ENCODE measurements at places on chromosomes 3 and 15.
A peak's percentile ranks its signal among the peaks of the same experiment; 100 is the strongest.

GRCh38 chr3:1191026-1191425, 98.2 kb downstream of the CNTN6 start:
- no peak for DNase-seq

DNA sequence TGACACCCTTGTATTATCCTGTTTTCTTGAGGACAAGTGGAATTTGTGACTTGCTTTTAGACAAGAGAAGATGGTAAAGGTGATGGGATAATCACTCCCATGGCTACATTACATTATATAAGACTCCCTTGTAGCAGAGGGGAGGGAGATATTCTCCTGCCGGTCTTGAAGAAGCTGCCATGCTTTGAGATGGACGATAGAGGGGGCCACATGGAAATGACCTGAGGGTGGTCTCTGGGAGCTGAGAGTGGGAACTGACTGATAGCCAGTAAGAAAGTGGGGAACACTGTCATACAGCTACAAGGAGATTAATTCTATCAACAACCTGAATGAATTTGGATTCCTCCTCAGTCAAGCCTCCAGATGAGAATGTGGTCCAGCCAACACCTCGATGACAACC, 540.1 kb downstream of the NTRK3 start:
- no peak for DNase-seq

DNA sequence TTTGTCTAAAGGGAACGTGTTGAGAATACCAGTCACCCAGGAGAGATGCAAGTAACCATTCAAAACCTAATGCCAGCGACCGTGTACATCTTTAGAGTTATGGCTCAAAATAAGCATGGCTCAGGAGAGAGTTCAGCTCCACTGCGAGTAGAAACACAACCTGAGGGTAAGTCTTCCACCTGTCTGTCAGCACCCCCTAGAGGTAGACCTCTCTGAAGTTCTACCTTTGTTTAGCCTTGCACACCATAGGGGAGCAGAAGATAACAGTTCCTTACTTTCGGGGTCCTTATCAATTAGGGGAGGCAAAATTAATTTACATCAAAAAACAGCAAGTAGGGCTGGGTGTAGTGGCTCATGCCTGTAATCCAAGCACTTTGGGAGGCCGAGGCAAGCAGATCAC, 124.4 kb downstream of the HCN4 start:
- no peak for DNase-seq

DNA sequence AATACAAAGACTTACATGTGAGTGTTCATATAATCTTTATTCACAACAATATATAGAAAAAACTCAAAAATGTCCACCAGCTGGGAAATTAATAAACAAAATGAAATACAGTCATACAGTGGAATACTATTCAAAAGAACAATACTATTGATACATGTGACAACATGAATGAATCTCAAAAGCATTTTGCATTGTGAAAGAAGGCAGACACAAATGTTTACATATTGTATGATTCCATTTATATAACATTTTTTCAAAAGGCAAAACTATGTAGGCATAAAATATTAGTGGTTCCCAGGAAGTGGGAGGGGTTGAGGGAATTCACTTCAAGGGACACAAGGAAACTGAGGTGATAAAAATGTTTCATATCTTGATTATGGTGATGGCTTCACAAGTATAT, 303.2 kb downstream of the CTNNB1 start:
- no peak for DNase-seq

DNA sequence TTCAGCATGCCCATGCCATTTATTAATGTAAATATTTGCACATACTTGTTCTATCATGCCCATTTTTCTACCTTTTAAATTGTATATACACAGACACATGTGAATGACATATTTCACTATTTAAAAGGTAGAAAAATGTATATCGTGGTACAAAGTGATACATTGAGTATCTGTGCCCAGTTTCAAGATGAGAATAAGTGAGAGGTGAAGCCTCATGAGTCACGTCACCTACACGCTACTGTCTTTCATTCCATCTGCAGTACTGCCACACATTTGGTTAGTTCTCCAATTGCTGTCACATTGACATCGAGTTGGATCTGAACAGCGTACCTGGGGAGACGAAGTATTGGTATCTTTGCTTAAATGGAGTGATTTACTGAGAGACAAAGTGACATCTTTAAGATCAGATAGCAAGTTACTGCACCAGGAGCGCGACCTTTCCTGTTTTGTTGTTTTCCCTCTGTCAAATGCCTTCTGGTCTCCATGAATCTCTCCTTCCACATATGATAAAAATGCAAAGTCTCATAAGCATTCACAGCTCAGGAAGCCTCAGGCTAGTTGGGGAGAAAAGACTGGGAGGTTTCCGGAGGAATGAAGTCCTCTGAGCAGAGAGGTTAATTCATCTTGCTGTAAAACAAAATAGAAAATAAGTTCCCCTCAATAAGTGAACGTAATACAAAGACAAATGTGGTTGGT, 12.0 kb downstream of the GREM1 start:
- no peak for DNase-seq

DNA sequence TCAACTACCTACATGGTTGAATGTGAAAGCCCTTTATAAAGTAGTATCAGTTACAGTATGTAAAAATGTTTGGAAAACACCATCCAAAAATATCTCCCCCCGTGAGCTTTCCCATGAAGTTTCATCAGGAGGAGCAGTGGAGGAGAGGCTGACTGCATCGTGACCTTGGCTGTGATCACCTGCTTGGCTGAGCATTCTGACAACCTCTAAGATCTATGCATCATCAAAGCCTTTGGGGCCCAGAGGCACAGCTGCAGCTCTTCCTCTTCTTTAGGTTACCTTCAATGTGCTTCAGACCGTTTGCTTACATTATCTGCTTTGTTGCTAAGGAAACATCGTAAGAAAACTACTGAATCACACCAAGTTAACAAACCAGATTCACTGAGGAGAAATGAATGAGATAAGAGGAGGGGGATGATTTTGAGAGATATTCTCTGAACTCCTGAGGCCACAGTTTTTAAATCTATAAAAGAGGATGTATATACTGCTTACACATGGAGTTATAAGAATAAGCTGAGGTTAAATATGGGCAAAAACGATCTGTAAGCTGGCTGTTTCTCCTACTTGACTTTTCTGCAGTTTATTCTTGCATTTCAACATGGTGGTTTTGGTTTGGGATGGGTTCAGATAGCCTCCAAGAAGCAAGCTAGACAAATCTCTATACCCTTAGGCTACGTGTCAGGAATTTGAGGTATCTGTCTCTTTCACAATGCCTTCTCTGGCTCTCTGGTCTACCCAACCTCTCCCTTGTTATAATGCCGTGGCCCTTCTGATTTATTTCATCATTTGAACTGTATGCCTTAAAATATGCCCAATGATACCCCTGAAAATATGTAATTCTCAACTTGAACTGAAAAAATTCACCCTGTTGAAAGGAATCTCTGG, 4.0 kb downstream of the GCSAM start:
- peak; percentile 52 for DNase-seq

- DNase-seq, result no peak
Measured at GRCh38 chr15:25179673-25180511, 225.1 kb downstream of the SNRPN start.

- DNase-seq, result no peak
Measured at GRCh38 chr3:170780955-170781354, 89.0 kb downstream of the RPL22L1 start.

- no peak for DNase-seq
Measured at GRCh38 chr3:53028641-53029040, 17.2 kb downstream of the SFMBT1 start.

DNA sequence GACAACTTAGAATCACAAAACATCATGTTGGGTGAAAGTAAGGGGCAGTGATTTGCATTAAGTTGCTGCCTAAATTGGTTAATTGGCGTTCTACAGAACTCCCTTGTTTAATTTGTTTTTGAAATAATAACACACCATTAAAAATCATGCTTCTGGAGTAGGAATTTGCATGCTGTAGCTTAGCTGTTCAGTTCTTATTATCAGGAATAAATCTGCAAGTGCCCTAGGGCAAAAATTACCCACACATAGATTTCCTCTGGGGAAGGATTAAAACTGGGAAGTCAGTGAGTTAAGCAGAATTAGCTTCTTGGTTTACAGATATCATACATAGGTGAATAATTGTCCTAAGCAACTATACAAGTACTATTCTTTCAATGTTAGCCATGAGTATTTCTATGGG, 381.6 kb upstream of the NAALADL2 start:
- DNase-seq, result no peak

- no peak for DNase-seq
Measured at GRCh38 chr3:153866901-153867300, 254.3 kb upstream of the ARHGEF26 start.

DNA sequence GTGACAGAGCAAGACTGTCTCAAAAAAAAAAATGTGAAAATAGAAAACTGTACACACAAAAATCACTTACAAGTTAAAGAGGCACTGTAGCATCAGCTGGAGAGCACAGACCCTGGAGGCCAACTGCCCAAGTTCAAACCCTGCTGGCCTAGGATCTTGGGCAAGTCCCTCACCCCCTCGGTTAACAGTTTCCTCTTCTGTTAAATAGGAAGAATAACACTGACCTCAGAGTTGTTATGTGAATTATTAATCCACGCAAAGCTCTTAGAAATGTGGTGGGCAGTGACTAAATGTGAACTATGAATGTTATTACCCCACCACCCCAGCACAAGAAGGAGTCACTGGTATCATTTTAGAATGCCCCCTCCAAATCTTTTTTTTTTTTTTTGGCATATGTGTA, 11.2 kb downstream of the CIB1 start:
- DNase-seq, result no peak

- DNase-seq, result no peak
Measured at GRCh38 chr3:184050217-184050847, 2.5 kb upstream of the HTR3C start.

DNA sequence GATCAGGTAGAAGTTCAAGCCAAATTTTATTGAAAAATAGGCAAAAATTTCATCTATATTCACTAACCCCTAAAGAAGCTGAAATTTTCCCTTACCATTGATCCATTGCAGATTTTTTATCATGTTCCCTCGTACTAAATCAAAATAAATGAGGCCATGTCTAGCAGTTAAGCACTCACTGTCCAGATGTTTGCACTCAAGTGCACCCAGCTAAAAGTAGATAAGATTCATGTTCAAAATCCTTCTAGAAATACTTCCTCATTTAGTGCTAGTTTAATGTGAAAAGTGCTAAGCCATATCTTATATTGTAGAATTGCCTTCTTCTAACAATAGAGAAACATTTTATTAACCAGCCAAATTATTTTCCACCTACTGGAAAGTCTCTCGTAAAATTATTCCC, 164.7 kb upstream of the UBE2E2 start:
- no peak for DNase-seq

DNA sequence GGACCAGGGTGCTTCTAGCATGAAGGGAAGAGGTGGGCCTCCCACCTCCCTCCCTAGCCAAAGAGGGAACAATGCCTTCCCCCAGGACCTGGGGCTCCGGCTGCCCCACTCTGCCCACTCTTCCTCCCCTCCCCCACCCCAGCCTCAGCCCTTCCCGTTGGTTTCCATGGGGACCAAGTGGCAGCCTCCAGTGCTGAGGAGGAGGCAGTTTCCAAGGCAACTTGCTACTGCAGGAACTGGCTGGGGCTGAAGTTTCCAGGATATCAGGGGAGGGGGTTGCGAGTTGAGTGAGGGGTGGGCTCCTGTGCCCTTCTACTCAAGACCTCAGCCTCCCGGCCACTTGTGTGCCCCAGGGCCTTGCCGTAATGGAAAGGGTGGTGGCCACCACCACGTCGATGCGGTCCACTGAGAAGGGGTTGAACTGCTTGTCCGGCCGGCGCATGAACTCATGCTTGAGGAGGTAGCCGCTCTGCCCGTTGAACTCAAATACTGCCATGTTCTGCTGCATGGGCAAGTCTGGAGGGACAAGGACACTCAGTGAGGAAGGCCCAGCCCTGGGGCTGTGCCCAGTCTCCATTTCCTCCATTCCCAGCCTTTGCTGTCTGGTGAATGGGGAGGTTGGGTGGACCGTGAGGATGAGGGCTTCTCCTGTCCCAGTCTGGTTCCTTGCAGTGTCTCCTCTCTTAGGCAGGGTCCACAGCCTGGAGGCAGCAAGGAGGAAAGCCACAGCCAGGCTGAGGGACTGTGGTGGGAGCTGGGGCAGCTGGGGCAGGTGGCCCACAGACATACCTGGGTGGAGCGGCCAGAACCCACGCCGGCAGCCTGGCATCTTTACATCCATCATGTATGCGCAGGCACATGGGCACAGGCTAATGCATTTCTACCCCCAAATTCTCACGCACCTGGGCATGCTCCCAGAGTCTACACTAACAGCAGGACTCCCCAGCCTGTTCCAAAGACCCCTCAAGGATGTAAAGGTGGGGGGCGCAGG, 11.3 kb upstream of the ANKRD63 start:
- DNase-seq, result no peak

DNA sequence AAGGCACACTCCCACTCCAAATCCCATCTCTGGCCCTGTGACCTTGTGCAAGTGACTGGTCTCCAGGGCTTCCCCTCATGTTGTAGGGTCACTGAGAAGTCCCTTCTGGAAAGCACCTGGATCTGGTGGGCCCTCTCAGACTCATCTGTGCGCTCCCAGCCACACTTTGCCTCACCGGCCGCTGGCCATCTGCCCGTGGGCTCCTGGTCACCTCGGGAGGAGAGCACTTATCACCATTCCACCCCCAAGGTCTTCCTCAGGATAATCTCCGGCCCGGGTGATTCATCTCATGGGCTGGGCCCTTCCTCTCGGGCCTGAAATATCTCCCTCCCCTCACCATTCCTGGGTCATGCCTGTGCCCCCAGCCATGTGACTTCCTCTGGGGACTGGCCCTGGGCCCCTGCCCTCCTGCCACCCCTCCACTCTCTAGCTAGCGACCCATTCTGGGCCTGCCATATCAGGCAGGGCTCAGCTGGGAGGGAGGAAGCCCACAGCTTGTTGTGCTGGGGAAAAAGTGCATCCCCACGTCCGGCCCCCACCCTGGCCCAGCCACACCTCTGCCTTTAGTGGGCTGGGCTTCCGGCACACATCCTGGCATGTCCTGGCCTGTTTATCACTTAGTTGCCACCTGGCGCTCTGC, 10.6 kb upstream of the WNT7A start:
- peak; percentile 67 for DNase-seq

DNA sequence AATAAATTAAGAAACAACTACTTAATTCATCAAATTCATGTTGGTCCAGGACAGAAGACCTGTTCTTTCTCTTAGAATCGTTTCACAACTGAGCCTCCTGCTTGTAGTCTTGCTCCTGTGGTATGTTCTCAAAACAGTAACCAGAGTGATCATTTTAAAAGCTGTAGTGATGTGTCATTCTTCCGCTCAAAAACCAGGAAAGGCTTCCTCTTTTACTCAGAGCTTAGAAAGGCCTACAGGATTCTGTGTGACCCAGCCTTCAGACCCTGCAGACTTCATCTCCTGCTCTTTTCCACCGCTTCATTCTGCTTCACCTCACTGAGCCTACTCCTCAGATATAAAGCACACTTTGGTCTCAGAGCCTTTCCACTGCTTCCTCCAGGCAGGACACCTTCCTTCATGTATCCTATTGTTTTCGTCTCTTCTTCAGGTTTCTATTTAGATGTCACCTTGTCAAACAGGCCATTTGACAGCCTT, 22.7 kb downstream of the ST6GAL1 start:
- DNase-seq, result no peak

DNA sequence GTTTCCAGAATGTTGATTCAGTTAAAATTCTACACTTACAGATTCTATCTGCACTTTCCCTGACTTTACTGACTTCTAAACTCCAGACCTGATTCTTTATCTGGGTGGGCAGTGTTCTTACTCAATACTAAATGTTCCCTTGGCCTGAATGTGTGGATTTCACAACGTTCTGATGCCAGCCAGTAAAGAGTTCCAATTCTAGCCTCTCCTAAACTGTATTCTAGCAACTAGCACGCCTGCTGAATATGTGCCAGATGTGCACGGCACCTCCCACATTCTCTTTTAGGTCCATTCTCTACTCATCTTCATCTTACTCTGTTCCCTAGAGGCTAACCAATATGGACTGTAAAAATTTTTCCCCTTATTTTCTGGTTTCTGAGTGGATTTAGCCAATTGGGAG, 479.5 kb upstream of the AGTR1 start:
- no peak for DNase-seq

All from stimulated activated naive CD4-positive, alpha-beta T cell (primary cell).